Neuronal stem cell (in vitro differentiated cells): ENCODE measurements at places on chromosomes 16 and 17.
A peak's percentile ranks its signal among the peaks of the same experiment; 100 is the strongest.

DNA sequence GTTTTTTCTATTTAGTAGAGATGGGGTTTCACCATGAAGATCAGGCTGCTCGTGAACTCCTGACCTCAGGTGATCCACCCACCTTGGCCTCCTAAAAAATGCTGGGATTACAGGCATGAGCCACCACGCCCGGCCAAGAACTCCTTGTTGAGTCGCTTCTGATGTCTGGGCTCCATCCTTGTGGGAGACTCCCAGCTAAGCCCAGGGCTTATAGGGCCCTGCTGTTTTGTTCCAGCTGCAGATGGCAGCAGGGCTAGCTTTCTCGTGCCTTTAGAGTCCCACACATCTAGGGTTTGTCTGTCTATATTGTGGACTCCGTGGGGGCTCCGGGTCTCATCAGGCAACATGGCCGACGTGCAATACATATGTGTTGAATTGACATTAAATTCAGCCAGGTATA lies 39.3 kb upstream of the MED9 start:
- no peak for DNase-seq

DNA sequence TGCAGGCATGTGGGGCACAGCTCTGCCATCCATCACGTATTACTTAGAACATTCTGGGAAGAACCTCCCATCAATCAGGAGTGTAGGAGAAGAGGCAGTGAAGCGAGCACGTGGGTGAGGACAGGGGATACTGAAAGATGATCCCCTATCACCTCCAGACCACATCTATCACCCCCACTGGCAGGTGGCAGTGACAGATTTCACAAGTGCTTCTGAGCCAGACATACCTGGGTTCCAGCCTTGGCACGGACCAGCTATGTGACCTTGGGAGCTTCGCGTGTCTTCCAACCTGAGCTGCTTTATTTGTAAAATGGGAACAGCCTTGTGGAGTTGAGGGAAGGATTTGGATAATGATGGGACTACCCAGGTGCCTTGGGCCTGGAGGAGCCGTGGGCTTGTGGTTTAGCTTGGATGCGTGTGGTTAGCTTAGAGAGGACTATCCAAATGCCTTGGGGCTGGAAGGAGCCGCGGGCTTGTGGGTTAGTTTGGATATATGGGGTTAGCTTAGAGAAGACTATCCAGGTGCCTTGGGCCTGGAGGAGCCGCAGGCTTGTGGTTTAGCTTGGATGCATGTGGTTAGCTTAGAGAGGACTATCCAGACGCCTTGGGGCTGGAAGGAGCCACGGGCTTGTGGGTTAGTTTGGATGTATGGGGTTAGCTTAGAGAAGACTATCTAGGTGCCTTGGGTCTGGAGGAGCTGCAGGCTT lies 206.4 kb downstream of the ENGASE start:
- no peak for DNase-seq

DNA sequence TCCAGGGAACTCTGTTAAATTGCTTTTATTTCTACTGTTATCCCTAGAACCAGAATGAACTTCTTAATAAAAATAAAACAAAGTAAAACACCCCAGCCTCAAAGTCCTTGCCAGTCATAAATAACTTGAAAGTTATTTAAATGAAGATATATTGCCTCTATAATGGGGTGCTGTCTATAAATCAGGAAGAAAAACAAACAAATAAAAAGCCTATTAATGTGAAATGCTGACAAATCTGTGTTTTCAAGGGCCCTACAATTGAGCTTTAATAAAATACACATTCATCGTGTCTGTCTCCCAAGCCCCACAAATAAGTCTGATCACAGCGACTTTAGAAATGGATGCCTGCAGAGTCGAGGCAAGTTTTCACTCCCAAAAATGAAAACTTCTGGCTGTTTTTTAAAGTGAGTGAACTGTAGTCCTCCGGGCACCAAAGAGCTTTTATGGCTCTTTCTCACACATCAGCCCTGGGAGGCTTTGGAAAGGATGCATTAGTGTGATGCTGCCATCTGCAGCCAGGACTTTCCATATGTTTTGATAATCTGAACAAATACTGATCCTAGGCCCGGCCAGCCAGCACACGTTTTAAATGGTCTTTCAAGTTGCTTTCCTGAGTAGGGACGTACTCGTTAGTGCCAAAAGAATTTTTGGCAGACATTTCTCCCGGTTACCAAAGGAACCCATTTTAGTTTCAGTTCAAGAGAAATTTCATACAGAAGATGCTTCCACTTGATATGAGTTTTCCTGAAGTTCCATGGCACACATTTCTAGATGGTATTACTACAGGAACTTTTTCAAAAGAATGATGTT lies 16.3 kb downstream of the NACA2 start:
- DNase-seq, result peak; percentile 14

- no peak for DNase-seq
Measured at GRCh38 chr17:29190592-29191207, 10.5 kb upstream of the MYO18A start.

DNA sequence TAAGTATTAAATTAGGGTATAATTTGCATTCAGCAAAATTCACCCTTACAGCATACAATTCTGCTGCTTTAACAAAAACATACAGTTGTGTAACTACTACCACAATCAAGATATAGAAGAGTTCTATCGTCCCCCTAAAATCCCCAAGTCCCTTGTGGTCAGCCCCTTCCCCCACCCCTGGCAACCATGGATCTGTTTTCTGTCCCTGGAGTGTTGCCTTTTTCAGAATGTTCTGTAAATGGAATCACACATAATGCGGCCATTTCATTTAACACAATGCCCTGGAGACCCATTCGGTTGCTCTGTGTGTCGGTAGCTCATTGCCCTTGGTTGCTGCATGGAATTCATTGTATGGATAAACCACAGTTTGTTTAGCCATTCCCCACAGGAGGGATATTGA lies 190.2 kb downstream of the IRX5 start:
- no peak for DNase-seq
